Left kidney (tissue), 8 donors: ENCODE measurements at places on chromosomes 5 and 9. TPM values are rescaled to one million over a fixed set of nuclear protein-coding genes. Genes with fewer than 3 reads are reported as not detected.

TAF11L5 gene
- not detected for polyA plus RNA-seq

TEX48 gene
- not detected for polyA plus RNA-seq

CMBL gene
- polyA plus RNA-seq = 39.6 TPM

FAM153A gene
- 0.75 TPM for polyA plus RNA-seq

TAS2R1 gene
- 0.42 TPM for polyA plus RNA-seq

ANKRD31 gene
- polyA plus RNA-seq = 0.86 TPM

PDE6A gene
- polyA plus RNA-seq = 0.25 TPM

CDH9 gene
- 21.8 TPM for polyA plus RNA-seq

IZUMO3 gene
- polyA plus RNA-seq = not detected

PDGFRB gene
- polyA plus RNA-seq = 137 TPM

PCDHGA8 gene
- 0.60 TPM for polyA plus RNA-seq

SLC25A2 gene
- polyA plus RNA-seq = 0.23 TPM

RMI1 gene
- polyA plus RNA-seq = 26.8 TPM
